ENCODE measurements at places on chromosomes 7 and 10.
A peak's percentile ranks its signal among the peaks of the same experiment; 100 is the strongest.

GRCh38 chr7:92725161-92725925 lies 111.0 kb downstream of the CDK6 start:
- no peak for DNase-seq

DNA sequence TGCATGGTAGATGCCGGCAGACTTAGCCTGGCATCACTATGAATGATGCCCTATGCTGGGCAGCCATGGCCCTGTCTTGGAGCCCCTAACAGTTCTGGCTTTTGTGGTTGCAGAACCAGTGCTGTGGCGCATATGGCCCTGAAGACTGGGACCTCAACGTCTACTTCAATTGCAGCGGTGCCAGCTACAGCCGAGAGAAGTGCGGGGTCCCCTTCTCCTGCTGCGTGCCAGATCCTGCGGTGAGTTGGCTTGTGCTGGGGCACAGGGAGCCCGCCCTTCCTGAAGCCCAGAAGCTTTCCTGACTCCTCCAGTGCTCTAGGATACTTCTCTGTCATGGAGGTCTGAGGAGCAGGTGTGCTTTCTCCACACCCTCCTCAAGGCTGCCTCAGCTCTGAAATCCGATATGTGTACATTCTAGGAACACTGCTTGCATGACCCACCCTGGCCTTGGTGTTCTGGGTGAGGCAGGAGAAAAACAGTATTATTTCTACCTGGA lies 25.6 kb upstream of the SH2D4B start:
- DNase-seq, result no peak

GRCh38 chr10:71085689-71086438 lies 126.5 kb upstream of the UNC5B start:
- no peak for DNase-seq

DNA sequence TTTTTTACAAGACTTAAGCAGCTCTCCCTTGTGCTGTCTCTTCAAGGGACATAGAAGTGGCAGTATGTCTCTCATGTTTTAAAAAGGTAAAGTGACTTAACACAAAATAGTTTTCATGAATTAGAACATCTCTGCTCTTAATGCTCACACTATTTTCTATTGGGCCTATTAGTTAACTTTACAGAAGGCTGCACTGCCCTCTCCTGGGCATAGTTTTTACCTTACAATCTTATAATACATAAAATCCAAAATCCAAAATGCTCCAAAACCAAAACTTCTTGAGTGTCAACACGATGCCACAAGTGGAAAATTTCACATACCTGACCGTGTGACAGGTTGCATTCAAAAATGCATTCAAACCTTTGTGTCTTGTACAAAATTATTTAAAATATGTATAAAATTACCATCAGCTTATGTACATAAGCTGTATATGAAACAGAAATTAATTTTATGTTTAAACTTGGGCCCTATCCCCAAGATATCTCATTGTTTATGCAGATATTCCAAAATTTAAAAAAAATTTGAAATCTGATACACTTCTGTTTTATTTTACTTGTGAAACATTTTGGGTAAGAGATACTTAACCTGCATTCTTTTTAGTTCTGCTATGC lies 25.8 kb downstream of the TES start:
- peak; percentile 21 for DNase-seq

GRCh38 chr10:662686-663465 lies 26.6 kb downstream of the DIP2C start:
- no peak for DNase-seq

GRCh38 chr7:48094861-48095293 lies 5.8 kb downstream of the UPP1 start:
- DNase-seq, result no peak

GRCh38 chr7:106045586-106045985 lies 66.5 kb downstream of the SYPL1 start:
- DNase-seq, result no peak

DNA sequence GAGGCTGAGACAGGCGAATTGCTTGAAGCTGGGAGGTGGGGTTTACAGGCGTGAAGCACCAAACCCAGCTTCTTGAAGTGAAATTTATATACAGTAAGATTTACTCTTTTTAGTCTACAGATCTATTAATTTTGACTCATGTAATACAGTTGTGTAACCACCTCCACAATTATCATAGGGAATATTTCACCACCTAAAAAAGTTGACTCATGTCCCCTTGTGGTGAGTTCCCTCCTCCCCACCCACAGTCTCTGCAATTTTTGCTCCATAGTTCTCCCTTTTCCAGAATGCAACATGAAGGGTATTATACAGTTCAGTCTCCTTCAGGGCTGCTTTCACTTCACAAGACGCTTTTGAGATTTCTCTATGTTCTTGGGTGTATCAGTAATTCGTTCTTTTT lies 156.8 kb downstream of the FAM107B start:
- DNase-seq, result no peak

- no peak for DNase-seq
Measured at GRCh38 chr7:129779602-129780256, 168.2 kb downstream of the NRF1 start.

Data from thoracic aorta (tissue), 2 donors.